NCI-H1417 (cell line): ENCODE measurements at places on chromosomes 4 and X.

DNA sequence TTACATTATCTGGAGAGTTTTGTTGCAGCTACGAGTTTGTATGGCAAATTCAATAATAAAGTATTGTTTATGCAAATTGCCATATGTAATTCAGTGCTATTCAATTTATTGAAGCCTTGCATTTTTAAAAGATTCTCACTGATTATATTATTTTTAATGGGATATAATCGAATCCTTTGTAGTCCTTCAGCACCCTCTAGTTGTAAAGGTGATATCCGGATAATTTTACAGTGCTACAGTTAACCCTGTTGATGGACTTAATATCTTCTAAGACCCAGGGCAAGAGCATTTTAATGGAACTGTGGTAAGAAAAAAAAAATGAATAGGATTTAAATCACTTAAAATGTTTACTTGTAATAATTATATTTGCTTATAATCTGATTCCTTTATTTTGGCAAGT, 48.5 kb upstream of the GRIA2 start:
- DNase-seq: peak; percentile 19

- peak; percentile 67 for DNase-seq
Observed at GRCh38 chr4:154559494-154560418, 3.1 kb upstream of the FGB start.

DNA sequence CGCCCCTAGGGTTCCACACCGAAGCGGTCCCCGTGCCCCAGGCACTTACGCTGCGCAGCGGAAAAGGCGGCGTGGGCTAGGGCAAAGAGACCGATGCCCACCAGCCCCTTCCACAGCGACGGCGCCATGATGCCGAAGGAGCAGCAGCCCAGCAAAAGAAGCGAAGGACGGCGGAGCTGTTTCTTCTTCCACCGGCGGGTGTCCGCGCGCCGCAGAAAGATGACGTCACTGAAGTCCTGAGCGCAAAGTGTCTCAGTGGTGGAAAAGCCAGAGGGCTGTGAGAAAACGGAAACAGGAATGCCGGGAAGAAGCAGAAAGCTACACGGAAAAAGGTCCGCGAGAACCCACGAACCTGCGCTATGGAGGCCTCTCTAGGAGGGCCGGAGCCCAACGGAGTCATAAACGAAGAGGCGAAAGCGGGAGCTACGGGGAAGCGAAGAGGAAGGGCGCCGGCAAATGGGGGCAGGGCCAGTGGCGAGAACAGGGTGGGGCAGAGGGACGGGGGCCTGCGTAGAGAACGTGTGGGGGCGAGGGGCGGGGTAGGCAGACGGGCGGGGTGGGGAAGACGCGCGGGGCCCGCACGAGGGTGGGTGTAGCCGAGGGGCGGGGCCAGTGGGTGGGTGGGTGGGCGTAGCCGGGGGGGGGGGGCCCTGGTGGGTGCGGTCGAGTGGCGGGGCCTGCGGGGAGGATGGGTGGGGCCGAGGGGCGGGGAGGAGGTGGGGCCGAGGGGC, at the start of gene MMGT1:
MMGT1 (minus strand) TSS at position 441 of the 731 bp plus-strand sequence; CDS start at position 128, 313 bp downstream.
- DNase-seq: peak; percentile 90

DNA sequence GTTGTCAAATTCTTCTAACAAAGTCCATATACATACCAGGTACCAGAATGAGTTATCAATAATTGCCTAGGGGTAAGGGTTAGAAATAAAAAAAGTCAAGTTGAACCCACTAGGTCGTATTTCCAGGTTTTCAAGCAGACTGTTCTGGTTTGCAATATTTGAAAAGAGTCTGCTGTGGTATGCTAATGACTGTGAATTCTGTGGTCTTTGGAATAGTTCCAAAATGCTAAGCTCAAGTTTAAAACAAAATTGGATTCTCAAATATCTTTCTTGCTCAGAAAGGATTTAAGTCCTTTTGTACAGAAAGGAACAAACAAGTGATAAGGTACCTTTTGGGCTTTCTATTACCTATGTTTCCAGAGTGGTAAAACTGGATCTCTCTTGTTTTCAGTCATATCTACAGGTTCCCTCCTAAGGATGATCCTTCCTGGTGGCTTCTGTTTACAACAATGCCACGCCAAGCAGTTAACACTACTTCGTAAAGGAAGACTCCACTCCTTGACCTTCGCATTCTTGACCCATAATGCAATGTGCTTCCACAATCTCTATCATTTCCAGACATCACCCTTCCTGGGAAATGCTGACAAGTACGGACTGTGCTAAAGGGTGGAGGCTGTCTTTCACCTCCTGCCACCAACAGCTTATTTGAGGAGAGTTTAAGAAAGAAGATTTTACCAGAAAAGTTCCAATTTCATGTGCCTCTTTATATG, 531.7 kb upstream of the FTHL17 start:
- no peak for DNase-seq

DNA sequence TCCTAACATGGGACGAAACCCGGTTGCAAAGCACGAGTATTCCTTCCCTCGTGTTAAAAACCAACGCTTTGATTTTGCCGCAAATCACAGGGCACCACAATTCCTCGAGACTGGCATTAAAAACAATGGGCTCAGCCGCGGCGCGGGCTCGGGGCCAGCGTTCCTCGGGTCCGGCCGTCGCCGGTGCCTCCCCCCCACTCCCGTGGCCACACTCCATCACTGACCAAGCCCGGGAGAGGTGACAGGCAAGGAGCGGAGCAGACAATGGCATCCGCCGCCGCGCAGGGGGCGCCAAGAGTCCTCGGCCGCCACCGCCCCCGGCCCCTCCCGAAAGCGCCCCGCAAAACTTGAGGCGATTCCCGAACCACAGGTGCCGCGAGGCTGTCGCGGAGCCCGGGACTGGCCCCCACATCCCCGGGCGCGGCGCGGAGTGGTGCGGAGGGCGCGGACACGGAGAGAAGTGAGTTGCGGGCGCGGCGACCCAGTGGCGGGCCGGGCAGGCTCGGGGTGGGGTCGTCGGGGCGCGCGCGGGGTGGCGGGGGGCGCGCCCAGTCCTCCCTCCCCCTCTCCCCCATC, 445 bp downstream of the AP1S2 start:
- DNase-seq: peak; percentile 84

- DNase-seq: no peak
Observed at GRCh38 chr4:8906668-8906970, 35.0 kb upstream of the HMX1 start.

GRCh38 chr4:8285976-8286718, 16.6 kb downstream of the HTRA3 start:
- no peak for DNase-seq

- DNase-seq: no peak
Observed at GRCh38 chr4:22514481-22514880, 1.4 kb downstream of the ADGRA3 start.

- DNase-seq: no peak
Observed at GRCh38 chr4:163806653-163807052, 312.2 kb downstream of the TMA16 start.

- peak; percentile 76 for DNase-seq
Observed at GRCh38 chrX:20267931-20268701, 1.4 kb upstream of the RPS6KA3 start.

DNA sequence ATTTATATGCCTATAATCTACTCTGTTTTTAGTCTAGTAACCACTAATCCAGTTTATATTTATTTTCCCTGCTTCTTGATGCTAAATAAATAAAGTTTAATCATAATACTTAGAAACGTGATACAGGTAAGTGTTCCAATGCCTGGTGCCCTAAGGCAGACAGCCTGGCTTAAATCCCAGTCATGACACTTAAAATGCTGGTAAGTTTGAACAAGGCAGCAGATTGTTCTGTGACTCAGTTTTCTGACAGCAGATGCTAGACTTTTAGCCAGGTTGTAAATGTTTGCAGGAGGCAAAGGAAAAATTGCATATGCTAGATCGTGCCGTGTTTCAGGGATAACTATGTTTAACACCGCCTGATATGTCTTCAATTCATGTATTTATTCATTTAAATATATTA, 2661.6 kb downstream of the PCDH7 start:
- peak; percentile 68 for DNase-seq

- DNase-seq: no peak
Observed at GRCh38 chrX:150536455-150537116, 31.8 kb upstream of the MTM1 start.

GRCh38 chr4:150242820-150243458, 164.7 kb downstream of the DCLK2 start:
- DNase-seq: peak; percentile 63

DNA sequence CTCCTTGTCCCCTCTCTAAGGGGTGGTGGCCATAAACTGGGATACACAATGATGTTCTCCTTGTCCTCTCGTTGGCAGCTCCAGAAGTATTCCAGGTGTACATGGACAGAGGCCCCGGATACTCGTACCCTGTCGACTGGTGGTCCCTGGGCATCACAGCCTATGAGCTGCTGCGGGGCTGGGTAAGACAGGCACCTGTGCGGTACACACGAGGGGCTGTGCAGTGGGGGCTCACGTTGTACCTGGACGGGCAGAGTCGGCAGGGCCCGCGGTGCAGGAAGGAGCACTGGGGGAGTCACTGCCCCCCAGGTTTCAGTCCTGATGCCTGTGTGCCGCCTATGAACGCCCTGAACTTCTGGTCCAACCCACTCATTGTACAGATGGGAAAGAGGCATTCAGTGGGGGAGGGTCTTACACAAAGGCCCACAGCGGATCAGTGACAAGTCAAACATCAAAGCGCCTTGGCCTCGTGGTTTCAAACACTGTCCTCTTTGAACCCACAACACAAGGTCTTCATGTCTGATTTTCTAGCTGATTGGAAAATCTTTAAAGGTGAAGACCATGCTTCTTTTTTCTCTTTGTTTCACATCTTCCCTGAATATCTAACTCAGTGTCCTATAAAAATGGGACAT, 261.6 kb downstream of the EVC2 start:
- no peak for DNase-seq

DNA sequence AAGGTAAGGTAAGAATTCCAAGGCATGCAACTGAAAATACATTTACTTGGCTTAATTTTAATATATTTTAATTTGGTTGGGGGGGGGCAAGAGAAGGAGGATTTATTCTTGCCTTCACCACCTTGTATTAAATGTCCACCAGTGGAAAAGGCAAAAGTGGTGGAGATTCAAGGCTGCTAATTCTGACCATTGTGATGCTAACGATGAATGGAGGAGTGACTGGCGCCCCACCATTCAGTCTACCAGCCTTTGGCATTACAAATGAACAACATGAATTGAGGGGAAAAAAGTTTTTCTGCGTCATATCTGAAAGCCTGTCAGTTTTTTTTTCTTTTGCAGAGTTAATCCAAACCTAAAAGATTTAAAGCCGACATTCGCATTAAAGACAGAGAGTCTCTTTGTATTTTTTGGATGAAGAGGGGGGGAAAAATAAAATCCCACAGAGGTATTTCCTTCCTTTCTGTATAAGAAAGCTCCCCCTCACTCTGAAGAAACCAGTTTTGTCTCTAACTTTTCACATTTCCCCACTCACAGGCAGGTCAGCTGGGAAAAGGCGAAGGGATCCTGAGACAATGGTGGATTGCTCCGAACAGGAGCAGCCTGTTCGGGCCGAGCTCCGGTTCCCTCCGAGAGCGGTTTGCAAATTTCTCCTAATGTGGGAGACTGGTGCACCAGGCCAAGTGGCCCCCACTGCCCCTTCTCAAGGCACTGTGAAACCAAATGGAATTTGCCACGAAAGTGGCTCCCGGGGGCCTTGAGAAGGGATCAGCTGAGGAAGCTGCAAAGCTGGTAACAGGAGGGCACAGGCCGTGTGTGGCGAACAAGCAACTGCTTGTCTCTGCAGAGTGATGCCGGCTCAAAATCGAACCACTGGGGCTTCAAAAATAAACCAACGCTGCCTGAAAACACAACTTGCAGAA, 28.1 kb downstream of the SHISA3 start:
- no peak for DNase-seq

- DNase-seq: no peak
Observed at GRCh38 chr4:139857021-139857420, 191.4 kb downstream of the MGST2 start.

GRCh38 chr4:158444621-158445020, 77.1 kb upstream of the RXFP1 start:
- no peak for DNase-seq

- no peak for DNase-seq
Observed at GRCh38 chr4:127229855-127230608, 402.7 kb upstream of the INTU start.

DNA sequence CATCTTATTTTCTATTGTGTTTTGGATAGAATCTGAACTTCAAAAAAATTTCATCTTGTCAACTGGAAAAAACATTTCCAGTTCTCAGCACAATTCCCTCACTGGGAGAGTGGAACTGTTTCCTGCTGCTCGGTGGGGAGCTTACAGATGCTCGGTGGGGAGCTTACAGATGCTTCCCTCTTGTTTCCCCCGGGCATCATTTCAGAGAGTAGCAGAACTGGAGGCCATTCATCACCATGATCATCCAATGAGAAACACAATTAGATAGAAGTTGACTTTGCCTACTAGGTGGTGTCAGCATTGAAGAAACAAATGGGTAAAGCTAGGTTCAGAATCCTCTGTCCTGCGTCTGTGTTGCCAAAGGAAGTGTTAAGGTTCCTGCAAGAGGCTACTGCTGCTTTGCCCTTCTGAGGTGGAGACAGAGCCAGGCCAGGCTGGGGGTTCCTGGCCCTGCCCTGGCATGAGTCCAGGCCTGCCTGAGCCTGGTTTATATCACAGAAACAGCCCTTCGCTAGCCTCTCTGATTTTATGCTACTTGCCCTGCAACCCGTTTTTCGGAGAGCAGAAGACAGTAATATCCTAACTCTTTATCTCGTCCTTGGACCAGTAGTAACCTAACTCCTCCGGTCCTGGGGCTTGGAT, 70.6 kb downstream of the TAPT1 start:
- DNase-seq: peak; percentile 69

- DNase-seq: no peak
Observed at GRCh38 chrX:1511829-1512228, 25.2 kb downstream of the P2RY8 start.

- no peak for DNase-seq
Observed at GRCh38 chrX:141142946-141143345, 34.0 kb downstream of the LDOC1 start.

DNA sequence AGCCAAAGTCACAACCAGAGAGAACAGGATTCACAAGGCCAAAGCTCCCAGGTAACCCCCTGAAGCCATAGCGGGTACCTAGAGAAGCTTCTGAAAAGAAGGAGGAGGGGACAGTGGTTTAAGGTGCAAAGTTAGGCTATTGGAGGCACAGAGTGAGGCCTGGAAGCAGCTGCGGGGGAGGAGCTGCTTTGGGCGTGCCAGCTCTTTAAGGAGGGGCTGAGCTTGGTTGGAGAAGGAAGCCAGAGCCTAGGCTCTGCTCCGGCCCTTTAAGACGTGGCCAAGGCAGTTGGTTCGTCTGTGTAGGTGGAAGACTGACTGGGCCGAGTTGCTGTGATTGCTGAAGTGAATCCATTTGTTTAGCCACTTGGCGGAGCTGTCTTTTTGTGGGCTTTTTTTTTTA, 1.5 kb downstream of the KLF8 start:
- no peak for DNase-seq

GRCh38 chr4:18571301-18571761, 549.8 kb upstream of the LCORL start:
- no peak for DNase-seq

GRCh38 chr4:67084783-67085182, 460.5 kb downstream of the CENPC start:
- no peak for DNase-seq

- DNase-seq: no peak
Observed at GRCh38 chr4:3382251-3382650, 59.5 kb upstream of the HGFAC start.

- DNase-seq: no peak
Observed at GRCh38 chrX:149711545-149712236, at the start of gene MAGEA11. MAGEA11 (plus strand) TSS chrX:149712060; CDS start chrX:149713160, 1,100 bp downstream.
